Brain microvascular endothelial cell (primary cell): ENCODE measurements at places on chromosomes 2 and 18.

- DNase-seq = no peak
These were observed 857 bp downstream of the DYM start for GRCh38 chr18:49459404-49460171.

DNA sequence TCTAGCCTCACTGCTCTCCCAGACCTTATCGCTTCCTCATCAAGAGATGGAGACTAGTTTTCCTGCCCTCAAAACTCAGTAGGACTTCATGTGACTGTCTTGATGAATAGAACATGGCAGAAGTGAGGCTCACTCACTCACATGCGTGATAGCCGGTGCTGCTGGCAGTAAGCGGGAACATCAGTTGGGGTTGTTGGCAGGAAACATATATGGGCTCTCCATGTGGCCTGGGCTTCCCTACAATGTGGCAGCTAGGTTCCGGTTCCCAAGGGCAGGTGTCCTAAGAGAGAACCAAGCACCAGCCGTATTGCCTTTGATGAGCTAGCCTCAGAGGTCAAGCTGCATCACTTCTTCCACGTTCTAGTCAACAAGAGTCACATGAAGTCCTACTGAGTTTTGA lies 15.2 kb upstream of the FAHD2A start:
- no peak for DNase-seq

DNA sequence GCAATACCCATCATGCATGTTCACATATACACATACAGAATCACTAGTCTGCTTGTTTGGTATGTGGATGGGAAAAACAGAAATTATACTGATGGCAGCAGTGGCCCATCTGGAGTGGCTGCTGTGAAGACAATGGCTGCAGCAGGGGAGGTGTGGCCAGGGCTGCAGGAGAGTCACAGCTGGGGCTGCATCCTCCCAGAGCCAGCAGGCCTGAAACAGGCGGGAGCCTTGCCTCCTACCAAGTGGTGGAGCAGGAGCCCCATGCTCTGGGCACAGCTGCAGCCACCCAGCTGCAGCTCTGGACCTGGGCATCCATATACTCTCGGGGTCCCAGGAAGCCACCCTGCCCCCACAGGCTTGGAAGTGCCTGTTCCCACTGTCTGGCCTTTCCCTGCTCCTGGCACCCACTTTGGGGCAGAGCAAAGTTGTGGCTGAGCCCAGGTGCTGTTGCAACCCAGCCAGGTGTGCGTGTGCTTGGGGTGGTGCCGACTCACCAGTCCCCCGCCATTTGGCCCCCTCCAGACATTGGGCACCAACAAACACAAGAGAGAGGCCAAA lies 136.6 kb downstream of the SPAG16 start:
- DNase-seq = no peak

DNA sequence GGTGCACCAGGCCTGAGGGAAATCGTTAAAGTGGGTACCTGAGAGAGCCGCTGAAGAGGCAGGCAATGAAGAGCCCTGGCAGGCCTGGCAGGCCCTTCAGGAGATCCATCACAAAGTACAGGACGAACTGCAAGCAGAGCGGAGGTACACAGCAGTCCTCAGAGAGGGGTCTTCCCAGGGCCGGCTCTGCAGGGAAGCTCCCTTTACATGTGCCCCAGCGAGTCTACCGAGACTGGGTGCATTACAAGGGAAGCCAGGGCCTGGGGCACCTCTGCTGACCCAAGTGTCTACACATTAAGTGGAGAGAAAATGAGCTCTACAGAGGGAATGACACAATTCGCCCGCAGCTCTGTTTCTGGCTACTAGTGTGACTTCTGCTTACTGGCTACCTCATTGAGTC lies 8.1 kb upstream of the ATRAID start:
- DNase-seq = no peak

DNA sequence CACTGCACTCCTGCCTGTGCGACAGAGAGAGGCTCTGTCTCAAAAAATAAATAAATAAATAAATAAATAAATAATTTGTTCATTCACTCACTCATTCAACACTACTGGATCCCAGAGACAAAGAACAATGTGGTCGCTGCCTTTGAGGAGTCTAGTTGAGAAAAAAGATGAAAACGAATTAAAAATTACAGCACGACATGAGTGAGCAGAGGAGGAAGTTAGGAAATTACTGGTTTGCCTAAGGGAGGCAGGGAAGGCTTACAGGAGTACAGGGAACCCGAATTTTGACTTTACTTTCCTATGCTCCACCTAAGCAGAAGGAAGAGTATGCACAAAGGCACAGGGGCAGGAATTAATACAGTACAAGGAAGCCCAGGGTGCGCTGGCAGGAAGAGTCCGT lies 4.2 kb upstream of the KCMF1 start:
- DNase-seq = no peak

- no peak for DNase-seq
These were observed 144.7 kb upstream of the PGAP1 start for GRCh38 chr2:197071213-197071612.

DNA sequence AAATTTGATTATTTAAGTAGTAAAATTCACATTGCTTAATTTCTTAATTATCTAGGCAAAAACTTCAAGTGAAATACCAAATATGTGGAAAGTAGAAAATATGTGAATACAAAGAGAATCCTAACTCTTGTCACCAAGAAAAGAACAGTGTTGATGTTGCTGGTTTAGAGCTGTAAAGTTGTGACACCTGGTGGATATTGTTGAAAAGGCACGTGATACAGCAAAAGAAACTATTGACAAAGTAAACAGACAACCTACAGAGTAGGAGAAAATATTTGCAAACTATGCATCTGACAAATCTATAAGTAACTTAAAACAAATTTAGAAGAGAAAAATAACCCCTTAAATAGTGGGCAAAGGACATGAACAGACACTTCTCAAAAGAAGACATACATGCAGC lies 25.6 kb upstream of the ZC3H15 start:
- no peak for DNase-seq

GRCh38 chr2:8478471-8478793 lies 203.4 kb upstream of the ID2 start:
- no peak for DNase-seq

DNA sequence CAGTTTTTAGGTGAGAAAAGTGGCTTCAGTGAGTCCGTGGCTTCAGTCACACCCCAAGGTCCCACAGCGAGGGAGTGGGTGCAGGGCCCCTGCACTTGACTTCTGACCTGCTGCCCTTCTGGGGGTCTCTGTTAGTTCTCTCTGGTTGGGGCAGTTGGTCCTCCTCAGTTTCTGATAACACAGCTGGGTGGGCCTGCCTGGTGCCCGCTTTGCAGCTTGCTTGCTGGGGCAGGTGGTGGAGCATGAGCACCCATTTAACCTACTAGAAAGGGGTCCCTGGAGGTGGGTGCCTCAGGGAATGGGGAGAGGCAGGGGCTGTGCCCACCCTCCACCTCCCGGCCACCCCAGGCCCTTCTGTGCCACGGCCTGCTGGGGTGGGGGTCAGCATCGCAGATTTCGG lies 83.2 kb downstream of the ASB1 start:
- no peak for DNase-seq

GRCh38 chr18:1784113-1784512 lies 787.2 kb downstream of the METTL4 start:
- no peak for DNase-seq

- no peak for DNase-seq
These were observed 35.1 kb downstream of the CAPN13 start for GRCh38 chr2:30772021-30772705.

- peak; percentile 62 for DNase-seq
These were observed 47.7 kb downstream of the PRKCE start for GRCh38 chr2:45699032-45699658.

DNA sequence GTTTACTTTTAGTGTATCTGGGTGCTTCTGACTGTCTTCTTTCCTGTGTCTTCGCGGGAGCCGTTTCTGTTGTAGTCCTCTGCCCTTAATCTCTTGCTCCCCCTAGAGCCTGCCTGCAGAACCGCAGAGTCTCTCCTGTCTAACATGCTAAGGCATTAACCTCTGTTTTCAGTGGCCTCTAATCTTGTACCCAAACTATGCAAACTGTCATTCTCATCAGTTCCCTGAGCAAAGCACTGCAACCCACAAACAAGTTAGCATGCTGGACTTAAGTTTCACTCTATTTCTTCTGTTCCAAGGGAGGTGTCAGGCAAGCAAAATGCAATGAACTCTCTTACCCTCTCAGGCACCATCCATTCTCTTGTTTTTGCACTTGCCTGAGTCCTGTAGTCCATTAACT lies 138.4 kb downstream of the OTX1 start:
- DNase-seq = peak; percentile 38

DNA sequence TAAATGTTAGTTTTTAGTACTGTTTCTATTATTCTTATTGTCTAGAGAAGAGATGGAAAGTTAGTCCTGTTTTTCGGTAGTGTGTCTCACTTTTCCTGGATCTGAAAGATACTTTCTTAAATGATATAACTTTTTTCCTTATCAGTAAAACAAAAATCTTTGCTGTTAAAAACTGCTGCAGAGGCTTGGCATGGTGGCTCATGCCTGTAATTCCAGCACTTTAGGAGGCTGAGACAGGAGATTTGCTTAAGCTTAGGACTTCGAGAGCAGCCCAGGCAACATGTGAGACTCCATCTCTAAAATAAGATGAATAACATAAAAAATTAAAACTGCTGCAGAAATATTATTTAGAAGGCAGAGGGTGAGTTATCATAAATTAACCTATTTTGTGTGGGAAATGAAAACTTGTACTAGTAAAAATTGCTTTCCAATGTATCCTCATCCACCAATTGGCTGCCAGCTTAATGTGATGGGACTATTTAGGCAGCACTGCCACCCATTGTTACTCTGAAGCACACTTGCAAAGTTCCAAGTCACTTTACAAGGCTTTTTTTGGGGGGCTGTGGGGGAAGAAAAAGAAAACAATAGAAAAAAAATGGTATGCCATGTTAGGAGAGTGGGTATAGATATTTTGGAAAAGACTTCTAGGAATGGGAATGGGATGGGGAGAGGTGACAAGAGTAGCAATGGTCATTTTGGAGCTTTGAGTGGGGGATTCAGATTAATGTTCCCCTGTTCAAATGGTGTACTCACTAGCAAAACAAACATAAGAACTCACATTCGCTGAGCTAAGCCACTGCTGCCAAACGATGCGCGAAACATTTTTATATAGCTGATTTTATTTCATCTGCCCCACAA lies 62.7 kb downstream of the MEIS1 start:
- DNase-seq = no peak

- DNase-seq = no peak
These were observed 84.4 kb upstream of the ATL2 start for GRCh38 chr2:38461470-38461869.
